Liver (tissue), 10 donors: ENCODE measurements at places on chromosomes 7 and 10. TPM values are rescaled to one million over a fixed set of nuclear protein-coding genes. Genes with fewer than 3 reads are reported as not detected.

Gene HTR5A
- total RNA-seq = not detected

Gene SPDYE6
- not detected for total RNA-seq

Gene CPEB3
- 2.1 TPM for total RNA-seq

Gene LGI1
- not detected for total RNA-seq

Gene TPK1
- total RNA-seq = 7.5 TPM

Gene KCNMA1
- total RNA-seq = 2.5 TPM

Gene VIPR2
- total RNA-seq = 0.05 TPM

Gene PLXNA4
- 1.1 TPM for total RNA-seq

DNA sequence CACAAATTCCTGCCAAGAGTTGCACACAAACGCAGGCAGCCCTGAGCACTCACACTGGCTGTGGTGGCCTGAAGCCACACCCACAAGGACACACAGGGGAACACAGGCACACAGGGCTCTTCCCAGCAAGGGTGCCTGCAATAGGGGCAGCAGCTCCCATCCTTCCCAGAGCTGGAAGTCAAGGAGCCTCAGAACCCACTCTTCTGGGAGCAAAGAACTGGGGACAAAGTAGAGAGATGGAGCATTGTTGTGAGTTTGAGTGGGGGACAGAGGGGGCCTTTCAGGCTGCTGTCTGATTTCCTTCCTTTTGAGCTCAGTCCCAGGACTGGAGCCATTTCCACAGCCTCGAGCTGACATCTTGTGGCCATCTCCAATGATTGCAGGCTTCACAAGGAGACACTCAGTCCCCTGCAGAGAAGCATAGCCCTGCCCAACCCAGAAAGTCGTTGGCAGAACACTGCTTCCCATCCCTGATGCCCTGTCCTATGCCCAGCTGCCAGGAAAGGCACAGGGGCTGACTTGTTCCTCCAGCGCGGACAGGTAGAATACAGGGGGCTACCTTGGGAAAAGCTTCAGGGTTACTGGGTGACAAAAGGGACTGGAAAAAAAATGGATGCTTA, 34.4 kb upstream of the SLF2 start:
- H3K4me1 ChIP-seq = peaks cover 11% of the 10 kb centered on the region
- peak; percentile 50 for DNase-seq
- H3K36me3 ChIP-seq = no peaks in the 10 kb centered on the region
- H3K4me3 ChIP-seq = no peak overlapping the region
- no peak overlapping the region for H3K27ac ChIP-seq
- no peaks in the 10 kb centered on the region for H3K27me3 ChIP-seq

- H3K36me3 ChIP-seq = peaks cover 17% of the 10 kb centered on the region
- H3K4me1 ChIP-seq = no peaks in the 10 kb centered on the region
- no peak overlapping the region for H3K4me3 ChIP-seq
These were observed 60.2 kb upstream of the CAMK2B start for GRCh38 chr7:44385434-44386138.

GRCh38 chr7:67625257-67625737, 628.7 kb downstream of the TYW1 start:
- peak overlapping the region; percentile 9 for H3K4me3 ChIP-seq
- H3K27me3 ChIP-seq = no peaks in the 10 kb centered on the region
- peak; percentile 67 for DNase-seq
- H3K4me1 ChIP-seq = peaks cover 3% of the 10 kb centered on the region

GRCh38 chr7:74094224-74095101, 10.9 kb downstream of the LIMK1 start:
- H3K27ac ChIP-seq = peak overlapping the region; percentile 67
- peak overlapping the region; percentile 44 for H3K4me3 ChIP-seq
- H3K36me3 ChIP-seq = peaks cover 2% of the 10 kb centered on the region

GRCh38 chr7:50185951-50186682, 93.1 kb upstream of the ZPBP start:
- H3K4me3 ChIP-seq = no peak overlapping the region
- no peak overlapping the region for H3K27ac ChIP-seq
- H3K36me3 ChIP-seq = no peaks in the 10 kb centered on the region
- no peaks in the 10 kb centered on the region for H3K4me1 ChIP-seq
- DNase-seq = no peak

DNA sequence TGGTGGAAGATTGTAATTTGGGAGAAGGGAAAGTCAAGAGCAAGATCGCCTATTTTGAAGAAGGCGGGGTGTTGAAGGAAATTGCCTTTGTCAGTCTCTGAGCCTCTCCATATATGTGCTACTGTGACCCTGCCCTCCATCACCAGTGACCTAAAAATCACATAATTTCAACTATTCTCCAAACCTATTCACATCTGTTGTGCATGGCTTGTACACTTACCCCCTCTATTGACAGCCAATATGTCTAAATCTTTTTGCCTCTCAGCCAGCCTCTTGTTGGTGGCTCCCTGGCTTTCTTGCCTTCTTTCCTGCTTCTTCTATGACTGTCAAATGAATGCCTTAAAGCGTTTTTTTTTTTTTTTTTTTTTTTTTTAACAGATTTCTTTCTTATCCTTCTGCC, 295.6 kb downstream of the AUTS2 start:
- DNase-seq = no peak
- H3K36me3 ChIP-seq = no peaks in the 10 kb centered on the region
- no peak overlapping the region for H3K27ac ChIP-seq
- H3K4me1 ChIP-seq = no peaks in the 10 kb centered on the region
- no peak overlapping the region for H3K4me3 ChIP-seq

GRCh38 chr10:30709700-30710358, 80.3 kb upstream of the LYZL2 start:
- no peak overlapping the region for H3K27ac ChIP-seq
- H3K27me3 ChIP-seq = no peaks in the 10 kb centered on the region
- no peak overlapping the region for H3K4me3 ChIP-seq
- no peaks in the 10 kb centered on the region for H3K36me3 ChIP-seq

DNA sequence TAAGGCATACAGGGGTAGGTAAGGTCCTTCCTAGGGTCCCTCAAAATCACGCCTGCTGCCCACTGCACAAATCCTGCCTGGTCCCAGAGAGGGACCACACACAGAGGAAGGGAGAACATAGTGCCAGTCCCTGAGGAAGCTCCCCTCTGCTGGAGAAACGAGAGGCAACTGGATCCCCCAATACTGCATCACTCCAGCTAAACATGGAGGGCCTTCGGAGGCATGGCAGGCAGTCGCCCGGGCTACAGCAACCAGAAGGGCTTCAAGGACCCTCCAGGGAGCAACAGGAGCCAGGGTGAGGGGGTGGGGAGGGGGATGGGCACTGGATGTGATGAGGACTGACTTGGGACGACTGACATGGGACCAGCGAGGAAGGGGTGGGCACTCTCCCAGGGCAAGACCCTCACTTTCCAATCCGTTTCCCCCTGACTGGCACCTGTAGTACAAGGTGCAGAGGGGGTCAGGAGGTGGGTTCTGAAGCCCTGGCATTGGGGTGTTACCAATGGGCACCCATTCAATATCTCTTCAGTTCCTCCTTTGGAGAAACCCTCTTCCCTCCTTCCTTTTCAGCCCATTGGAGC, 21.7 kb downstream of the DDIT4 start:
- H3K27me3 ChIP-seq = no peaks in the 10 kb centered on the region
- H3K4me1 ChIP-seq = peaks cover 5% of the 10 kb centered on the region
- no peak overlapping the region for H3K4me3 ChIP-seq
- DNase-seq = no peak
- H3K36me3 ChIP-seq = no peaks in the 10 kb centered on the region
- H3K27ac ChIP-seq = no peak overlapping the region

GRCh38 chr10:33880291-33880690, 545.8 kb upstream of the NRP1 start:
- no peak overlapping the region for H3K27ac ChIP-seq
- H3K36me3 ChIP-seq = no peaks in the 10 kb centered on the region
- H3K27me3 ChIP-seq = no peaks in the 10 kb centered on the region

- no peak overlapping the region for H3K27ac ChIP-seq
- H3K27me3 ChIP-seq = no peaks in the 10 kb centered on the region
- peaks cover 9% of the 10 kb centered on the region for H3K4me1 ChIP-seq
- H3K4me3 ChIP-seq = no peak overlapping the region
- no peak for DNase-seq
These were observed 178.8 kb downstream of the ELFN1 start for GRCh38 chr7:1848911-1849311.

GRCh38 chr7:93015101-93015778, 102.5 kb downstream of the SAMD9 start:
- H3K27me3 ChIP-seq = no peaks in the 10 kb centered on the region
- no peak overlapping the region for H3K4me3 ChIP-seq
- no peaks in the 10 kb centered on the region for H3K4me1 ChIP-seq

DNA sequence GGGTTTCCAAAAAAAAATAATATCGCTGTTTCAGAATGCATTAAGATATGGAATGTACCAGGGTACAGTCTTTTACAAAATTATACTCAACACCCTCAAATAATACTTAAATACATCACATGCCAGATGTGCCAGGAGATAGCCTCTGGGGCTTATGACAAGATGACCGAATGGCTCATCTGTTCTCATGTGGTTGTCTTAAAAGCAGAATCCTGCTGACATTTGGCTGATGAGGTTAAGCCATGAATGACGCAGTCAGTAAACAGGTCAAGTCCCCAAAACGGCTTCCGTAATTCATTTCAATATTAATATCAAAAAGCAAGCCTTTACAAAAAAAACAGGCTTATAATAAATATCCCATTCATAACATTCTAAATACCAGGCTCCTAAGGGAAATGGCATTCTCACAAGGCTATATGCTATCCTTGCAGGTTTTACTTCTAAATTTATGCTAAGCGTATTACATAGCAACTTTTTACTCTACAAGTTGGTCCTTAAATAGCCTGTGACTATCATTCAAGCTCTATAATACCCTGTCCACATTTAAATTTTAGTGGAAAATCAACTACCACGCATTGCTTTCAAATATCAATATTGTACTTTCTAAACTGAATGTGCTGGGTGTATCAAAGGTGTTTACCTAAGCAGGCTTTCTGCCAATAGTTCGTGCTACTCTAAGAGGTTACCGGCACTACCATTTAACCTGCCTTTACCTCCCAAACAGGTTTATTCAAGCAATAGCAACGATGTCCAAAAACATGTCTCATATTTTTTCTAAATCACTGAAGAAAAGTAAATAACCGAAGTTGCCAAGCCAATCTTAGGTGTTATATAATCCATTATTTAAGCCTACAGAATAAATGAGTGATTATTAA, 15.6 kb downstream of the SMURF1 start:
- no peak for DNase-seq
- no peaks in the 10 kb centered on the region for H3K36me3 ChIP-seq
- H3K27ac ChIP-seq = peak overlapping the region; percentile 56
- no peak overlapping the region for H3K4me3 ChIP-seq

DNA sequence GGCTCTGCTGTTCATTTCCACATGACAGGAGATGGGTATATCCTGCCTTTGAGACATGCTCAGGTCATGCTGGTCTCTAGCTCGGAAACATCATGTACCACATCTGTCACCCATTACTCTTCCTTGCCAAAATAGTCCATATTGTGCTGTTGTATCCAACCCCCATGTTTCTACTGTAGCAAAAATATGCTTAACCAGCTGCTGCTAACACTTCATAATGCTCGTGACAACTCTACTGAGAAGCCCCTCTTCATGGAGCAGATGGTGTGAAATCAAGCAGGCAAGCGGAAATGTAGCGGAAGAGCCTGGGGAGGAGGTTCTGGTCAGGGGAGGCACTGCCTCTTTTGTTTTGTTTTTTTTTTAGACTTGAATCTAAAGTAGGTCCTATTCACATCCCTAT, 82.9 kb downstream of the NPY start:
- H3K27me3 ChIP-seq = no peaks in the 10 kb centered on the region
- no peaks in the 10 kb centered on the region for H3K4me1 ChIP-seq
- no peak overlapping the region for H3K4me3 ChIP-seq
- H3K27ac ChIP-seq = no peak overlapping the region
- DNase-seq = no peak

DNA sequence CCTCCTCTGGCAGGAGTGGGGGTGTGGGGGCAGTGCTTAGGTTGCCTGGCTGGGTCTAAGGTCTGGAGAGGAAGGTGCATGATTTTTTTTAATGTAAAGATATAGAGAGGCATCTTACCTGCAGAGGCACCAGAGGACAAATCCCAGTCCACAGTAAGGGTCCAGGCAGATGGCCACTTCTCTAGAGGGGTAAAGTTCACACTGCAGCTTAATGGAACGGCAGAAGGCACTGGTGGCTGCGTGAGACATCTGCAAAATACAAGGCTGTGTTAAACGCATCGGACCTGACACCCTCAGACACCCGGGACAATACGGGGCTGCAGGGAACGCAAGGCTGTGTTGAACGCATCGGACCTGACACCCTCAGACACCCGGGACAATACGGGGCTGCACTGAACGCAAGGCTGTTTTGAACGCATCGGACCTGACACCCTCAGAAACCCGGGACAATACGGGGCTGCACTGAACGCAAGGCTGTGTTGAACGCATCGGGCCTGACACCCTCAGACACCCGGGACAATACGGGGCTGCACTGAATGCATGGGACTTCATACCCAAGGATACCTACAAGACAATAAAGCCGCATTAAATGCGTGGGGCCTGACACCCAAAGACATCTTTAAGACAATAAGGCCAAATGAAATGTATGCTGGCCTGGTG, 206.0 kb downstream of the ZMYND11 start:
- no peak overlapping the region for H3K27ac ChIP-seq
- no peak overlapping the region for H3K4me3 ChIP-seq
- DNase-seq = no peak
- peaks cover 19% of the 10 kb centered on the region for H3K36me3 ChIP-seq

- peak; percentile 42 for DNase-seq
- no peaks in the 10 kb centered on the region for H3K27me3 ChIP-seq
- no peak overlapping the region for H3K4me3 ChIP-seq
- no peaks in the 10 kb centered on the region for H3K4me1 ChIP-seq
- no peaks in the 10 kb centered on the region for H3K36me3 ChIP-seq
These were observed 95.5 kb downstream of the MAP3K8 start for GRCh38 chr10:30529373-30529998.

- no peak overlapping the region for H3K4me3 ChIP-seq
- no peaks in the 10 kb centered on the region for H3K36me3 ChIP-seq
- DNase-seq = no peak
- H3K27ac ChIP-seq = peak overlapping the region; percentile 23
These were observed 30.1 kb downstream of the AFAP1L2 start for GRCh38 chr10:114374053-114374791.

GRCh38 chr7:151399305-151399601, 10.6 kb downstream of the WDR86 start:
- H3K4me3 ChIP-seq = no peak overlapping the region
- no peaks in the 10 kb centered on the region for H3K27me3 ChIP-seq
- H3K4me1 ChIP-seq = peaks cover 7% of the 10 kb centered on the region
- no peak overlapping the region for H3K27ac ChIP-seq

DNA sequence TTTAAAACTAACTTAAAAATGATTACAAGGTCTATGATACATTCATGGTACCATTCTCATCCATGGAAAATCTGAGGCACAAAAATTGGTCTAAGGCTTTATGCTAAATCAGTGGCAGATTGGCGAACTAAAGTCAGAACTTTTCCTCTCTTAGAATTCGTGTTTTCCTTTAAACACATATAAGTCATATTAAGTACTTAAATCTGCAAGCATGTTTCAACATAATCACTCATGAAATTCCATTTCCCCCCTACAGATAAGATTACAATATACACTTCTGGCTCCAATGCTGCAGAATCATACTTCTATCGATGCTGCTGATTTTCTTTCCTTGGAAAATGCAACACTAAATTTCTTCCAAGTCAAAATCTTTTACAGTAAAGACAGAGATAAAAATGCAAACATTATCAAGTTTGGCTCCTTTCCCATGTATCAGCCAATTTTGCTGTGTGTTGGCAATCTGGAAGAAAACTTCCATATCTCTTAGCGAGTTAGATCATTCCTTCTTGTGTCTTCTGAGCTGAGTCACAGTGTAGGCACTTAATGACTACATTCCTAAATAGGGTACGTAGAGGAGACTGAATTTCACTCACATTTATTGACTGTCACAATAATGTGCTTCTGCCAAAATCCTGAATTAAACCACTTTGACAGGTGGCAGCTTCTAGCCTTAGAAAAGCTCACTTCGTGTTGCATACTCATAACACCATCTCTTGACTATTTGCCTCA, 76.4 kb upstream of the LRRC17 start:
- DNase-seq = no peak
- H3K4me1 ChIP-seq = no peaks in the 10 kb centered on the region
- peaks cover 3% of the 10 kb centered on the region for H3K36me3 ChIP-seq
- no peaks in the 10 kb centered on the region for H3K27me3 ChIP-seq
- no peak overlapping the region for H3K27ac ChIP-seq
- H3K4me3 ChIP-seq = no peak overlapping the region
